Stimulated activated effector memory CD8-positive, alpha-beta T cell treated with anti-CD3 and anti-CD28 coated beads, Interleukin-12 subunit alpha, Interleukin-12 subunit beta, amount 100 ng/mL, for 72 hours (primary cell): ENCODE measurements at places on chromosomes 7 and 10.

DNA sequence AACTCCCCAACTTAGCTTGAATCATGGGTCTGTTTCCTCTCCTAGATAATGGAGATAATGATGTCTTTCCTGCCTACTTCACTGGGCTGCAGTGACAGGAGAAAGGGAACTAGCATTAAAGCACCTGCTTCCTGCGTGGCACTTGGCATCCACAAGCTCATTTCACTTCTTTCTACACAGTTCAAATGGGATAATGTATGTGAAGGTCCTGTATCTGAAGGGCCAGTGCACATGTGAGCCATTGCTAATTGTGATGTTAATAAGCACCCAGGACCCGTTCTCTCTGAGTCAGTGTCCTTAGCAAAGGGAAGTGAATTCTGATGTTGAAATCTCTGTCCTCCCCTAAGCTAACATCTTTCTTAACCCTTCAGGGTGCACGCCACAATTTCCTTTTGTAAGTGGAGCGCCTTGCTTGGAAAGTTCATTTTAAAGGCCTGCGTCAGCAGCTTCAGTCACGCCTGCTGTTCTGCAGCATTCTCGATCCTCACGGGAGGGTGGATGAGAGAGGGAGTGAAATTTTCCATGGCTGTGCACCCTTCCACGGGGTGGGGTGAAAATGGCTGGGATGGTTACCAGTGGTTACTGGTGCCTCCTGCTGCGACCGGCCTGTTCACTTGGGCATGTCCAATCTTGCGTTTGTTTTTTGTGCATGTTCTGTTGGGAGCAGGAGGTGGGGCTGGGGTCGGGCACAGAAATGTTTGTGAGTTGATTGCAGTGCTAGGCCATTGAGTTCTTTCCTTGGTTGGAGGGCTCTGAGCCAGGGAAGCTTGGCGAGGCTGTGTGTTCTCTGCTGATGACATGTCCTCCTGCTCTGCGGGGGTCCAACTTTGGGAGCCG, 59.2 kb downstream of the HK1 start:
- DNase-seq: no peak

- peak; percentile 75 for DNase-seq
These were observed 578 bp downstream of the CACUL1 start for GRCh38 chr10:118754229-118754555.

GRCh38 chr7:138024343-138024691, 22.4 kb upstream of the CREB3L2 start:
- DNase-seq: no peak

DNA sequence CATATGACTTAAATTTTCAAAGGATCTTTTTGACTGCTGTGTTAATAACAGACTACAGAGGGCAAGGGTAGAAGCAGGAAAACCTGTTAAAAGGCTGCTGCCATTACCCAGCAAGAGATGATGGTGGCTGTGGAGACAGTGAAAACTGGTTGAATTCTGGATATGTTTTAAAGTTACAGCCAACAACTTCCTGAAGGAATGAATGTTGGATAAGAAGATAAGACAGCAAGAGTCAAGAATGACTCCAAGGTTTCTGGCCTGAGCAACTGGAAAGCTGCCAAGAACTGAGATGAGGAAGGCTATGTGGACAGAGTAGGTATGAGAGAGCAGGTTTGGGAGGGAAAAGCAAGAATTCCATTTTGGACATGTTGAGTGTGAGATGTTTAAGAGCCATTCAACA, 19.1 kb downstream of the CNOT4 start:
- no peak for DNase-seq

GRCh38 chr10:50653142-50653541, 29.4 kb upstream of the SGMS1 start:
- no peak for DNase-seq

DNA sequence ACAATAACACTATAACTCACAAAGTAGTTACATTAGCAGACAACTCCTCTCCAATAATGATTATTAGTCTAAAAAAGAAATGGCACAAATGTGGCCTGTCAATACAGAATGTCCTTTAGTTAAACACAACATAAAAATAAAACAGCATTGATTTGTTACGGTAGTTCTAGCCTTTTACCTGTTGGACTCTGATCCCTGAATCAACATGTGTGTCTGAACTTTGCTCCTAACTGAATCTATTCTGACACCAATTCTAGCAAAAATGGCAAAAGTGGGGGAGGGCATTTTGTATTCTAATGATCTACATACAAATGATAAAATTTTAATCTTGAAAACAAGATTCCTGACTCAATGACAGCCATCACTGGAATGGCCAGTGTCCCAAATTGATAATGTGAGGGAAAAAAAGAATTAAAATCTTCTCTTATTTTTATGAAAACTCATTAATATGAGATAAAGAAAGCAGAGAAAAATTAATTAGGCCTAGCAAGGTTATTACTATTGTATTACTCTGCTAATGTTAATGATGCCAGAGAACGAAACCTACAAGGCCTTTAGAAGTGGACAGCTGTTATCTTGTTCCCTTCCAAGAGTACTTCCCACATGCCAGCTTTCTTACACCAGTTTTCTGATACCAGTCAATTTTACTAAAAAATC, 30.2 kb downstream of the FRA10AC1 start:
- no peak for DNase-seq

GRCh38 chr7:108234281-108234680, 104.1 kb upstream of the LAMB4 start:
- DNase-seq: no peak

DNA sequence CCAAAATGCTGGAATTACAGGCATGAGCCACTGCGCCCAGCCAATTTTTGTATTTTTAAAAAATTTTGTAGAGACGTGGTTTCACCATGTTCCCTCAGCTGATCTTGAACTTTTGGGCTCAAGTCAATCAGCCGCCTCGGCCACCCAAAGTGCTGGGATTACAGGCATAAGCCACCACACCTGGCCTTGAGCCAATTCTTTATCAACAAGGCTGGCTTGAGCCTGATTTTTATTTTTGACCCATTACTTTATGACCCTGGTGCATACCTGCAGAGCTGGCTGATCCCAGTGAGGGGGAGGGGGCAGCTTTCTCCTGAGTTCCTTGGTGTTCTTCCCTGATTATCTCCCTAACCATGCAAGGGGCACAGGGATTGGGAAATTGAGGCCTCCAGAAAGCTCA, 15.8 kb upstream of the CPA1 start:
- no peak for DNase-seq

DNA sequence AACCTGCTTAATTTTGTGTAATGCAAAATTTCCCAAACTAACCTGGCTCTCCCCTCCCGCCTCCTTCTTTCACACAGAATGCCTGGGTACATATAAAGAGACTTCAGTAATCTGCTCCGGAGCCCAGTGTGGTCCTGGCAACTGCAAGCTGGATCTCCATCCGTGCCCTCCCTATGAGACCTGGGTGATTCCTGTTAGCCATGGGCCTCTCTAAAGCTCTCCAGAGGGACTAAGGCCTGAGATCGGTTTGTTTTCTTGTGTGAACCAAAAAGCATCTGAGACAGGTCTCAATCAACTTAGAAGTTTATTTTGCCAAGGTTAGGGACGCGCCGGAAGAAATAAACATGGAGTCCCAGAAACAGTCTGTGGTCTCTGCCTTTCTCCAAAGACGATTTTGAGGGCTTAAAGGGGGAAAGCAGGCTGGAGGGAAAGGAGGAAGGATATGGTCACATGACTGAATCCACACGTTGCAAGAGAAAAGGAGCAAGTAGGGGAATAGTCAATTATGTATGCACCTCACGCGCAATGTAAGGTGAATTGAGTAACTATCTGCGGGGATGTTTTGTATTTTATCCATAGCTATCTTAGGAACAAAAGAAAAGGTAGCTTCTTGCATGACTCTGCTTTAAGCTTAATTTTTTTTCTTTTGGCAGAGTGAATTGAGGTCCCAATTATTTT, 46.2 kb upstream of the CCDC3 start:
- no peak for DNase-seq

DNA sequence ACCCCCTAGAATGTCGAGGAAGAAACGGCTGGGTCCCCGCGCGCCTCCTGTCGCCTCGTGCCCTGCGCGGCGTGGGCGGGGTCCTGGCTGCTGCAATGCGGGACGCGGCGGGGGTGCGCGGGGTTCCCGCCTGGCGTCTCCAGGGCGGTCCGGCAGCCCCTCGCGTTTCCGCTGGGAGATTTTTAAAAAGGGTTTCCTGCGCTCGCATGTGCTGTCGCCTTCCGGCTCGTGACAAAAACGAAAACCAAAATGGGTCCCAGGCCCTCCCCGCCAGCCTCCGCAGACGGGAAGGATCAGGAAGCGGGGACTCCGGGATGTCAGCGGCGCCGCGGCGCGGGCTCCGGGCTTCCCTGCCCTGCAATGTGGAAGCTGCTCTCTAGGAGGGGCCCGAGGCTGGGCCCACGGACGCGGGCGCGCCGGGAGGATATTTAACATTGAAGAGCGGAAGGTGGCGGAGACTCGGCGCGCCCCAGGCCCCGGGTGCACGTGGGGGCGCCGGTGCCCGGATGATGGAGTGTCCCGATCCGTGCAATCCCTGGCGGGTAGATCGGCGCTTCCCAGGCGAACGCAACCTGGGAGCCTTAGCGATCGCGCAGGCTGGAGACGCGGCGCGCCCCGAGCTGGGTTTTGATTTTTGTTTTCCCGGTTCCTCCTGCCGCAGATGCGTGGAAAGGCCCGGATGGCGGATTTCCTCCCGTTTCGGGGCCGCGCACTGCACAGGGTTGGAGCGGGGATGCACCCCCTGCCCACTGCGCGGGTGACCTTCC, 1.0 kb downstream of the PFKP start:
- peak; percentile 39 for DNase-seq

- no peak for DNase-seq
These were observed 47.6 kb downstream of the ZMIZ1 start for GRCh38 chr10:79116368-79116767.

DNA sequence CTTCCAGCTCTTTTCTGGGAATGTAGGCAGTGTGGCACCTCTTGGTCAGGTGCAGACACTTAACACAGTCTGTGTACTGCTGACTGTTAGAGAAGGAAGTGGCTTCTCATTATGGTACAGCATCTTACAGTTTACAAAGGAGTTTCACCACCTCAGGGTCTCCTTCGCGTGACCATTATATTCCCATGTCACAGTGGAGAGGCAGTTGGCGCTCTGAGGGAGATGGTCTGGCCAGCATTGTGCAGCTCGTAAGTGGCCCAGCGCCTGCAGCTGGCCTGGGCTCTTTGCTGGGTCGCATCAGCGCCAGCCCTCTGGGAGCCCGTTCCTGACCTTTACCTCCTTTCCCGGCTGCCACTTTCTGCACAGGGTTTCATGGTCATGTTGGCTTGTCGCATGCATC, 15.4 kb downstream of the TSPAN15 start:
- DNase-seq: no peak

GRCh38 chr7:12477620-12478019, 74.0 kb upstream of the VWDE start:
- DNase-seq: no peak

GRCh38 chr7:36896418-36896817, 172.1 kb upstream of the AOAH start:
- DNase-seq: no peak

DNA sequence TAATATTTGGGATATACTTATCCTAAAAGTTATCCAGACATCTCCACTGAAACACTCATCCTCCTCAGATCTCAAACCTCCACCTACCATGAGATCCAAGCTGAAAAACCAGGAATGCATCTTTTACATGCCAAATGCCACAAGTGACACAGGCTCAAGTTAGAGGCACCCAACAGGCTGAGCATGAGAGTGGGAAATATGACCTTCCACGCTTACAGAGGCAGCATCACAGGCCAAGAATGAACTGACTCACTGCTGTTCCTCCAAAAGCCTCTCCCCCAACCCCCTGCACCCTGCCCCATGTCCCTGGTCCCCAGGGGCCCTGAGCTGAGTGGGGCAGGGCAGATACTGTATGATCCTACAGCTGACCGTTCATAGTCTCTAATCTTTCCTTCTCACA, 4.8 kb upstream of the MTPAP start:
- no peak for DNase-seq

GRCh38 chr7:109950821-109951564, 1139.9 kb upstream of the LRRN3 start:
- no peak for DNase-seq

GRCh38 chr10:103021150-103021899, 103.2 kb downstream of the CNNM2 start:
- DNase-seq: no peak

GRCh38 chr10:24207341-24207740, 1.6 kb upstream of the KIAA1217 start:
- no peak for DNase-seq

DNA sequence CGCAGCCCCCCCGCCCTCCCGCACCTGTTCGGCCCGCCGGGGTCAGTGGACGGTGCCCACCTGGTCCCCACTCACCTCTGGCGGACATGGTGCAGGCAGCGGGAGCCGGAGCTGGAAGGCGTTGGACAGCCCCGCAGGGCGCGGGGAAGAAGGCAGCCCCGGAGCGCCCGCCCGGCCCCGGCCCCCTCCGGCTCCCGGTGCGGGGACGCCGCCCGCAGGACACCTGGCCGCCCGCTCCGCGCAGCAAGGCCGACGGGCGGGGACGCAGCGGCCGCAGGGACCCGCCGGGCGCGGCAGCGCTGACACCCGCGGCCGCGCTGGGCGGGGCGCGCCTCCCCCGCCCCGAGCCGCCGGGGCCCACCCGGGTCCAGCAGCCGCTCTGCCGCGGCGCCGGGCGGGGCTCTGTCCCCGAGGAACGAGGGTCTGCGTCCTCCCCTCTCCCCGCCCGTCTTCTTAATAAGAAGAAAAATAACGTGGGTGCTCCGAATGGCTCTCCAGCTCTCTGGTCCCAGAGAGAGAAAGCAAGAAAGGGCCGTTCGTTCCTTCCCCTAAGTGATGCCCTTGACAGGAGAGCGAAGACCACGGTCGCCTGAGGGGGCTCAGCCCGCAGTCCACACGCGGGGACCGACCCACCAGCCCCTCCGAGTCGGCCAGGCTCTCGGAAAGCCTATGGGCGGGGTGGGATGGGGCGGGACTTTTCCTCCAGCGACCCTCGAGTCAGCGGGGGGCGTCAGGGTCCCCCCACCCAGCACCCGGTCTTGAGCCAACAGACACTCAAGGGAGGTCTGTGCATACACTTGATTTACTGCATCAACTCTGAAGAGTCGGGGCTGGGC, 53.4 kb upstream of the FHIP2A start:
- DNase-seq: no peak

GRCh38 chr10:23490115-23490514, 51.2 kb downstream of the OTUD1 start:
- no peak for DNase-seq

DNA sequence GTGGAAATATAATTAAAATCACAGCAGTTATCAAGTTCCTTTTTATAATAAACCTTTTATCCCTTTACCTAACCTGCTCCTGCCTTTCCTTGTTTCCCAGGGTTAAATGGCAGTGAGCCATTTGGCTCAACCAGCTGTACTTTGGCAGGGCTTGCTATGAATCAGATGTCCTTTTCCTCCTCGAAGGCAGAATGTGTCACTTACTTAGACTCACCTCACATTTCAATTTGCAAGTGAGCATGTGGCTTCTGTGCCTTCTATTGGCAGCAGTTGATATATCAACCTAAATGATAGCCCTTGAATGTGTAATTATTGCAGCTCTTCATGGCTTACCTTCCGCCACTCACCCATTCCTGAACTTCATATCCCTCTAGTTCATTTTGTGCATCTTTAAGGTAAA, 301.7 kb downstream of the CSTF2T start:
- no peak for DNase-seq

DNA sequence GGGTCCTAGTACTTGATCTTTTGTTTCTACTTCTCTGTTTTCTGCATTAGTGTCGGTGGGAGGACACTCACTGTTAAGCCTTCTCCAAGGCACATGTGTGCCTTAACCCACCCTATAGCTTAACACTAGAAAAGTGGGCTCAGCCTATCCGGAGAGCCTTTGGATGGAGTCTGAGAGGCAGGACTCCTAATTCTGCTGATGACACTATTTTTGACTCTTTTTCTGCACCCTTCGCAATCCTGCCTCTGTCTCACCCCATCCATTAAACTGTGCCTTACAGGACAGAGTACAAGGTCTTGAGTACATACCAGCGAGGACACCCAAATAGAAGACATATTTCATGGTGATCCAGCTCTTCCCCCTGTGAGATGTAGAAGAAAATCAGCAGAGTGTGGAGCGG, 577 bp downstream of the PRSS37 start:
- DNase-seq: no peak
